Activated CD4-positive, alpha-beta T cell treated with anti-CD3 and anti-CD28 coated beads for 48 hours (primary cell): ENCODE measurements at places on chromosomes 2 and 18.
A peak's percentile ranks its signal among the peaks of the same experiment; 100 is the strongest.

DNA sequence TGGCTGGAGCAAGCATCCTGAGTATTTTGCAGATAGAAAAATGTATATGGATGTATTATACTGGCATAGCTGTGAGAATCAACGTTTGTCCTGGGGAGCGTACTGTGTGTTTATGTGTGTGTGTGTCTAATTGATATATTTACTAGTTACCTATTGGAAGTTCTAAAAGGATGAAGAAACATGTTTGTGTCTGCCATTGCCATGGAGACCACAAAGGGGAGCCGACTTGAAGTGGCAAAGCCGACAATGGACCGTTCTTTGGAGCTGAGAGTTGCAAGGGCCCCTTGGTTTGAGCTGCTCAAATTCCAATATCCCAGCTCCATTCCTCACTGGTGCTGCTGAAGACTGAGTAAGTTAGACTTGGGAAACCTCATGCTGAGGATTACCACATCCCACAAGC is 14.3 kb upstream of the SLC25A52 start:
- DNase-seq = no peak

DNA sequence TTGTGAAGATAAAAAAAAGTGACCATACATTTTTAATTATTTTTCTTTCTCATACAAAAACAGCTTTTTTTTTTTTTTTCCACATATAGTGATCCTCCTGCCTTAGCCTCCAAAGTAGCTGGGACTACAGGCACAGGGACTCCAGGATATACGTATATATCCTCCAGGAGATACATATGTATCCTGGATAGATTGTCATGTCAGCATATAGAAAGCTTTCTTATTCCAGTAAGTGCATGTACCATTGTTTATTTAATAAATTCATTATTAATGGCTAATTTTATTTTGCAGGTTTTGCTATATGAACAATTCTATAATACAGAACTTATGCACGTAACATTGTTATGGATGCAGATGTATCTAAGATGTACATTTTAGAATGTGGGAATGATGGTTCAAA is 138.7 kb downstream of the DOK6 start:
- DNase-seq = no peak

DNA sequence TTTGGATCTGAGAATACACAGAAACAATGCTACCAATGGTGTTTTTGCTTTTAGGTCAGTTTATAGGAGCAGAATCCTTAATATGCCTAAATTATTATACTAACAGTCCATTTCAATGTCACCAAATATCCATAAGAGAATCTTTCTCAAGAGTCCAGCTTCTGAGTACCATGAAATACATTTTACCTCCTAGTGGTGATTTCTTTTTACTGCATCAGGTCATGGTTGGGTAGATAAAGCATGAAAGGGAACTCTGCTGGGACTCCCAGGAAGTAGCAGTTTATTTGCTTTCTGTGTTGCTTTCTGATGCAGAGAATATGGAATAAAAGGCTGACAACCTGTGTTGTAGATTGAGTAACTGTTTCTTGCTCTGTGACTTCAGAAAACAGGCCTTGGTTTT is 115.6 kb downstream of the PPP1R1C start:
- DNase-seq = no peak

GRCh38 chr2:68764041-68764805 is 29.6 kb downstream of the ARHGAP25 start:
- DNase-seq = no peak

GRCh38 chr18:57329856-57330255 is 22.5 kb upstream of the ST8SIA3 start:
- no peak for DNase-seq

GRCh38 chr2:71060871-71061270 is 7.6 kb upstream of the NAGK start:
- DNase-seq = no peak

GRCh38 chr2:74764429-74765272 is 69.3 kb upstream of the HK2 start:
- no peak for DNase-seq

- no peak for DNase-seq
These were observed 78.6 kb upstream of the ACSL3 start for GRCh38 chr2:222782201-222782730.

- no peak for DNase-seq
These were observed 623.9 kb upstream of the CRIM1 start for GRCh38 chr2:35731674-35732073.

DNA sequence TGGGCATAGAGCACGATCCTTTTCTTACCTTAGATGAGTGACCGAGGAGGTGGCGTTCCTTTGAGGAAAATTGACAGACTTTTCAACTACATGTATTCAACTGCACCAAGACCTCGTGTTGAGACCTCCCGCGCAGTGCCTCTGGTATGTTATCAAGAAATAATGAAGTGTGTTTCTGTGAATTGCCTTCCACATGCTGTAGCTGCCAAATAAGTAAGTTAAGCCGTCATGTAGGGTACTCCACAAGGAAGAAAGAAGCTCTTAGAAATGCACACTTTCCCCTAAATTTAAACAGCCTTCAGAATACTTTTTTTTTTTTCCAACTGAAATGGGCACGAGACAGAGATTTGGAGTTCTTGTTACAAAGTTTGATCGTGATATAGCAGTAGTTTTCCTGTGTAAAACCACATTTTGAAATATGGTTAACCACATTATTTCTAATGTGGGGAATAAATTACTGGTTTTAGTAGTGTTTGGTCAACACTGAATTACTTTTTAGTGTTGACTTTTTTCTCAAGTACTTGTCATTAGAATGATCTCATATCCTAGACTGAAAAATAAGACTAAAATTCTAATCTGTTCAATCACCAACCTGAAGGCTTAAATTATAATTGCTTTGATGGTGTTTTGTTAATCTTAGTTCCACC is 30.5 kb downstream of the PDK1 start:
- DNase-seq = no peak

GRCh38 chr2:20704886-20705285 is 37.9 kb downstream of the GDF7 start:
- no peak for DNase-seq

DNA sequence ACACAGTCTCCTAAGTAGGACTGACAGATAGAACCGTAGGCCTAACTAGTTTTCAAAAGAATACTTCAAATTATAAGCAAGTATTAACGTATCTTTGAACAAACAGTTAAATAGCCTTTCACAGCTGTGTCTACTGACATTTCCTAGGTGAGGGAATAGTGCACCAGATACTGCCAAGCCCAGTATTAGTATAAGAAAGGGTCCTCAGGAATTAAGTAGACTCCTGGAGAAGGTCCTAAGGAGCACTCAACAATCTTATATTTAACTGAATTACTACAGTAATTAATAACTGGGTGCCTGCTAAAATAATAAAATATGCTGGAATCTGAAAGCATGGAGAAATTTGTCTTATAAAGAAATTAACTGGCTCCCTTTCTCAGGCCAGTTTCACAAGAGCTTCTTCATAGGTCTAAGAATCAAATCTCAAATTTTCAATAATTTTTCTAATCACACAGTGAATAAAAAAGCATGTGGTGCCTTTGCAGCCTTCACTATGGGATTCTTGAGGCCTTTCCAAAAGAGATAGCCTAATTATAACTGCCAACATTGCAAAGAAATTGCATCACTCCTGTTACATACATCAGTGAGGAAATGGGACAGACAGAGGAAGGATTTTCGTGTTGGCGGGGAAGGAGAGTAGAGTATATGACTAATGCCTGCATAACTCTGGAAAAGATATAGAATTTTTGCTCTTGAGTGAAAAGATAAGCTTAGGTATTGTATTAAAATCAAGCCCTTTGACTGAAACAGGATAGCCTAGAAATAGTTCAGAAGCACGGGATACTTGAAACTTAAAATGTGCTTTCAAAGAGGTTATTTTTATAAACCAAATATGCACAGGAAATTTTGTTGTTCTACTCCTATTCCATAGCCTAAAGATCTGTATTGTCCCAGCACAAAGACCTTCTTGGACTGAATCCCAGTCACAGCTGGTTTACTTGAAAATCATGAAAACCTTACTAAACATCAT is 228.6 kb upstream of the STK17B start:
- DNase-seq = no peak

DNA sequence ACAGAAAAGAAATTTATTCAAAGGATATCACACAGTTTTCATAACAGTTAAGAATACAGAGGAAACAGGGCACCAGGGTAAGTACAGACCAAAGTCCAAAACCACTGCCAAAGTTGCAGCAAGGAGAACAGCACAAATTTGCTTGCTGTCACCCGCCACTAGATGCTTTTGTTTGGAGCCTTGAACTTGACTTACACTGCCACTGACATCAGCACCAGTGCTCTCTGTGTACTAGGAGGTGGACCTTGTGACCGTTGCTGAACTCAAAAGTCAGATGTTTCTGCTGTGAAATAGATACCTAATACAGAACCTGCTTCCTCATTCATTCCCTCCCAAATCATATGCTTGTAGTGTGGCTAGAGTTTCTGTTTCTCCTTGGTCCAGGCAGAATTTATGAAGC is 578.3 kb upstream of the TMEFF2 start:
- no peak for DNase-seq

DNA sequence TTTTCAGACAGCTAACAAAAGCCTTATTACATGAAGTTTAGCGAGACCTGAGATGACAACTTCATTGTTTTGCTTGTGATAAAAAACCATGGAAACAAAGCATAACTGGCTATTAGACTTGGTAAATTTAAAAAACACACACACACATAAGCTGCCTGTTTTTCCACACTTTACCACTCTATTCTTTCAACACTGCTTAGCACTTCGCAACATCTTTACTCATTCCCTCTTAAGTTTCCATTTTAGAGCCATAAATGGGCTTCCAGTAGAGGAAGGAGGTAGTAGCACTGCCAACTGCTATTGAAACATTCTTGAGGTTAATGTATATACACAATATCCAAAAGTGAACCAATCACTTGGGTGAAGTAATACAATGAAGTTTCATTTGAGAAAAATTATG is 54.1 kb downstream of the BAZ2B start:
- no peak for DNase-seq

GRCh38 chr2:26970928-26971627 is 641 bp downstream of the MAPRE3 start:
- no peak for DNase-seq

DNA sequence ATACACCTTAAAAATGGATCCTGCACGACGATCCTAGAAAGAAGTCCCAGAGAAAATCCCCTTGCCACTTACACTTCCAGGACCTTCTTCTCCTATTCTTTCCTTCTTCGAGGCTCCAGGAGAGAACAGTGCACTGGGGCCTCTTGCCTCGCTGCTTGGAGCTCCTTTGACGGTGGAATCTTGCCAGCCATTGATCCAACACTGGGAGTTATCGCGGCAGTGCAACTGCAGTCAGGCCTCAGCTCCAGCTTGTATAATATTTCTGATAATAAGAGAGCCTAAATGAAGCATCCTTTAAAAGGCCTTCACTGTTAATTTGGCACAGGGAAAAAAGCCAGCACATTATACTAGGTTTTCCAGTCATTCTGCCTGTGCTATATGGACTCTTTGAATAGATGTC is 216.9 kb upstream of the PARD3B start:
- DNase-seq = no peak

DNA sequence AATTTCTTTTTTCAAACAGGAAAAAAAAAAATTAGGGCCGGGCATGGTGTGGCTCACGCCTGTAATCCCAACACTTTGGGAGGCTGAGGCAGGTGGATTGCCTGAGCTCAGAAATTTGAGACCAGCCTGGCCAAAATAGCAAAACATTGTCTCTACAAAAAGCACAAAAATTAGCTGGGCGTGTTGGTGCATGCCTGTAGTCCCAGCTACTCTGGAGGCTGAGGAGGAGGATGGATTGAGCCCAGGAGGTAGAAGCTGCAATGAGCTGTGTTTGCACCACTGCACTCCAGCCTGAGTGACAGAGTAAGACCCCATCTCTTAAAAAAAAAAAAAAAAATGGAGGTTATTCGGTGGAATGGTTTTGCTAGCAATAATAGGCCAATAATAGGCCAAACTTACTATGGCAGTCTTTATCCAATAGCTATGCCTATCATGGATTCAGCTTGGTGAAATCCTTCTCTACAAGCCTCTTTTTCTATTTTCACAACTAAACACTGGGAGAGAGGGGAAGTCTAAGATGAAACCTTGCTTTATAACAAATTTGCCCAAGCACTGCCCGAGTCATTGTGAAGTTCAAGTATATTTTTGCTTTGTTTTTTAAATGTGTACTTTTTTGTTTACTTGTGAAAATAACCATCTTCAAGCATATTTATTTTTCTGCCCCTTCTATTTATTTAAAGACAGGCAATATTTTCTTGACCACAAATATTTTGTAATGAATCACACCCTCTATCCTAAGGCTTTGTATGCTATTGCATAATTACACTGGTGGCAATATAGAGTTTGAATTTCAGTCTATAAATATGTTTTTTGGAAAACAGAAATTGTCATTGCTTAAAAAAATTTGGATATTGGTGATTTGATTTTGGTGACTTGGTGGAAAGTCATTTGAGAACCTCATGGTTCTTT is 20.0 kb upstream of the KYNU start:
- DNase-seq = no peak

- no peak for DNase-seq
These were observed 92.8 kb downstream of the TRIB2 start for GRCh38 chr2:12809526-12809925.

GRCh38 chr18:76450452-76451395 is 44.3 kb downstream of the ZNF516 start:
- DNase-seq = peak; percentile 34

- DNase-seq = peak; percentile 48
These were observed 72.7 kb downstream of the PTPN2 start for GRCh38 chr18:12811191-12811950.

- no peak for DNase-seq
These were observed 9.6 kb downstream of the GPAT2 start for GRCh38 chr2:96025194-96025492.
